ENCODE measurements at places on chromosomes 1 and 21. TPM values are rescaled to one million over a fixed set of nuclear protein-coding genes. Genes with fewer than 3 reads are reported as not detected.

MPL gene
- 0.11 TPM for total RNA-seq

ANGPTL3 gene
- 0.22 TPM for total RNA-seq

FCRL1 gene
- total RNA-seq: 0.06 TPM

NCMAP gene
- 10.7 TPM for total RNA-seq

ERICH3 gene
- total RNA-seq: 12.9 TPM

JUN gene
- 151 TPM for total RNA-seq

AMY1A gene
- not detected for total RNA-seq

MSH4 gene
- 0.79 TPM for total RNA-seq

C1orf74 gene
- total RNA-seq: 3.6 TPM

FH gene
- total RNA-seq: 61.3 TPM

HLX gene
- total RNA-seq: 6.1 TPM

CFAP141 gene
- total RNA-seq: 0.89 TPM

RXFP4 gene
- total RNA-seq: not detected

LCE1B gene
- total RNA-seq: not detected

RXRG gene
- 8.5 TPM for total RNA-seq

ESRRG gene
- total RNA-seq: 42.7 TPM

PCP4L1 gene
- total RNA-seq: 18.6 TPM

SRSF11 gene
- 189 TPM for total RNA-seq

RASSF5 gene
- total RNA-seq: 3.2 TPM

IFNAR2 gene
- total RNA-seq: 27.2 TPM

CHI3L2 gene
- 0.89 TPM for total RNA-seq

STYXL2 gene
- 0.94 TPM for total RNA-seq

NGF gene
- 10.4 TPM for total RNA-seq

HAPLN2 gene
- total RNA-seq: 9.4 TPM

SZRD1 gene
- 13.1 TPM for total RNA-seq

CHRM3 gene
- total RNA-seq: 14.7 TPM

RUNX3 gene
- 0.10 TPM for total RNA-seq

AQP10 gene
- total RNA-seq: 0.30 TPM

IQGAP3 gene
- total RNA-seq: 4.9 TPM

HMGB4 gene
- not detected for total RNA-seq

FAM163A gene
- total RNA-seq: 1.9 TPM

HJV gene
- total RNA-seq: not detected

TRAPPC10 gene
- total RNA-seq: 27.1 TPM

Measured in spinal cord (tissue), 10 donors.